IMR-90 (cell line): ENCODE measurements at places on chromosomes 4 and X.
A peak's percentile ranks its signal among the peaks of the same experiment; 100 is the strongest.

DNA sequence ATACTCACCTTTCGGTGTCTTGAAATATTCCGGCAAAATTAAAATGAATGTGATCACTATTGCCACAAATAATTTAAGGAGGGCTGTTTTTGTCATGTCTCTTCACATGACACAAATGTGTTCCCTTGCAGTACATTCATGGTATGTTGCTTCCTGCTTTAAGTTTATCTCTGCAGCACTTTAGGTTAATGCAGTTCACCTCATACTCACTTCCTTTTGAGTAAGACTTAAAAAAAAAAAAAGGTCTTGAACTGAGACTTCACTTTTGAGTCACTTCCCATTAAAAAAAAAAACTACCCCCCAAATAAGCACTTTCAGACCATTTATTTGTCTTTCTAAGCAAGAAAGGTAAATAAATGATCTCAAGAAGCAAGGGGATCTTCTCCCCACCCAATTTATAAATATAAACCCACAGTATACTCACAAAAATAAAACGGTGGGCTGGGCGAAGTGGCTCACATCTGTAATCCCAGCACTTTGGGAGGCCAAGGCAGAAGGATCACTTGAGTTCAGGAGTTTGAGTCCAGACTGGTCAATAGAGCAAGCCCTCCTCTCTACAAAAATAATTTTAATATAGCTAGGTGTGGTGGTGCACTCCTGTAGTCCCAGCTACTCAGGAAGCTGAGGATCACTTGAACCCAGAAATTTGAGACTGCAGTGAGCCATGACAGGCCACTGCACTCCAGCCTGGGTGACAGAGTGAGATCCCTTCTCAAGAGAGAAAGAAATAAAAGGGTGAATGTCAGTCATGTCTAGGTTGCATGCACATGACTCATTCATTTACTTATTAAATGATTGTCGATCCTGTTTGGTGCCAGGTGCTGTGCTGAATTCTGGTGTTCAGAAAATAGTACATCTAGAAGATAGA lies at the start of gene TMEM156:
Gene TMEM156 (minus strand): TSS at position 192 of the 868 bp plus-strand sequence. CDS start 96 bp downstream, at position 96.
- DNase-seq: peak; percentile 80

GRCh38 chr4:13706120-13706519 lies 78.6 kb upstream of the BOD1L1 start:
- DNase-seq: no peak

GRCh38 chr4:177517862-177518261 lies 75.6 kb upstream of the AGA start:
- DNase-seq: no peak

GRCh38 chrX:21658152-21658737 lies at the start of gene KLHL34:
KLHL34 (minus strand) TSS chrX:21658330; CDS start chrX:21657788, 542 bp downstream.
- DNase-seq: no peak

GRCh38 chrX:134622056-134622812 lies 36.0 kb downstream of the PLAC1 start:
- peak; percentile 89 for DNase-seq

GRCh38 chrX:19689170-19689779 lies 174.0 kb upstream of the MAP3K15 start:
- no peak for DNase-seq

DNA sequence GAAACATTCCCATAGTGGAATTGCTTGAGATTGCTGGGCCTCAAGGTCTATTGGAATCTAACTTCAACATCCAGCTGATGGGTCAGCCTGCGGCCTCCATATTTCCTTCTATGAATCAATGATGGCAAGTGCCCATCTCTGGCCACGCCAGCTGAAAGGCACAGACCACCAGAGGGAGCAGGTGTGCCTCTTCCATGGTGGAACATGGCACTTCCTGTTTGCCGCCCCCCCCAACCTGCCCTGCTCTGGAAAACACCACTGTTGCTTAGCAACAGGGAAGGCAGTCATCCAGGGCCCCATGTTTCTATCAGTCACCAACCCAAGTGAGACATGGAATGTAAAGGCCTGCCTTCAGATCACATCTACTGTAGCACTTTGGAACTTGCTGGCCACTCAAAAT lies 11.6 kb downstream of the PAGE4 start:
- DNase-seq: peak; percentile 35

DNA sequence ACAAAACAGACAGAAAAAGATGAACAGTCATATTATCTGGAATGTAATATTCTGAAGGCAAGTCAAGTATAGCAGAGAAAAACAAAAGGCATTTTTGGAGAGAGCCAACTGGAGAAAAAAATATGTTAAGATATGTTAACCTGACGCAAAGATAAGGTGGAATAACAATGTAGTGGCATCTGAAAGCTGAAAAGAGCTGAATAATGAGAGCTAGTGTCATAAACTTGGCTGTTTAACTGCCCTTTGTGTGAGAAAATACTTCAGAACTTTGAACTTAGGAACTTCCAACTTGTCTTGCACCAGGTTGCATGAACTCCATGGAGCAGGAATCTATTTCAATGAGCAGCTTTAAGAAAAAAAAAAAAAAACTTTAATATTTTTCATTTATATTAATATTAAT lies 32.9 kb downstream of the RAB33A start:
- no peak for DNase-seq

GRCh38 chrX:39650768-39651347 lies 446.9 kb downstream of the BCOR start:
- no peak for DNase-seq

GRCh38 chr4:53840643-53841042 lies 223.8 kb downstream of the CHIC2 start:
- peak; percentile 77 for DNase-seq

DNA sequence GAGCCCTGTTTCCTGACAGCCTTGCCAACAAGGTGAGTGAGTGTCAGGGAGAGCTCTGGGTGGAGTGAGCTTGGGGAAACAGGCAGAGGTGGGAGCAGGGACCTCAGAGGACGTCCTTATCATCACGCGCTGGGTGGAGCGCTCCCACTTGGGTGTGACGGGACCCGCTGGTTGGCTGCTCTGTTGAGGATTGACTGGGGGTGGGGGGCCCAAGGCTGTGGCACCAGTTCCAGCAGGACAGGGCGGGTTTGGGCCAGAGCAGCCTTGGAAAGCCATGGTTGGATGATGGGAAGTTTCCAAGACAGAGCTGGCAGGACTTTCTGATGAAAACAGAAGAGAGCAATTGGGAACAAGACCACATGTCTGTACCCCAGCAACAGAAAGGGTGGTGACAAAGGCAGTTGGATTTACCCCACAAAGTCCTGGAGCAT lies 3.0 kb upstream of the PCGF3 start:
- DNase-seq: no peak

DNA sequence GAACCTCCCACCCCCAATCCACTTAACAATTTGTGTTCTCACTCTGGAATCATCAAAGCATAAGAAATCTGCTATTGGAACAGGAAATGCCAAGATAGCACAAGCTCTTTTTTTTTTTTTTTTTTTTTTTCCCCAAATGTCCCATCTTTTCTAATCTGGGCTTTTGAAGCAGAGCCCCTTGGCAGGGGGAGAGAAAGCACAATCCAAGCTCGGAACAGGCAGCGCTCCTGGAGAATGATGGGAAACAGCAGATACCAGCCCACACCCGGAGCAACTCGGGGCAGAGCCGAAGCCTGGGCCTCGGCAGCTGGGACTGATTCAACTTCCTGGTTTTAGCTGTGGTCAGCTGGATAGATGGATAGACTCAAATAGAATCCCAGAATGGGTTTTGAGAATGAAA lies 235.1 kb downstream of the QDPR start:
- peak; percentile 53 for DNase-seq

GRCh38 chrX:124103966-124104365 lies 142.5 kb downstream of the STAG2 start:
- no peak for DNase-seq

- peak; percentile 75 for DNase-seq
These were observed 97.7 kb upstream of the ACSL4 start for GRCh38 chrX:109830704-109831206.

DNA sequence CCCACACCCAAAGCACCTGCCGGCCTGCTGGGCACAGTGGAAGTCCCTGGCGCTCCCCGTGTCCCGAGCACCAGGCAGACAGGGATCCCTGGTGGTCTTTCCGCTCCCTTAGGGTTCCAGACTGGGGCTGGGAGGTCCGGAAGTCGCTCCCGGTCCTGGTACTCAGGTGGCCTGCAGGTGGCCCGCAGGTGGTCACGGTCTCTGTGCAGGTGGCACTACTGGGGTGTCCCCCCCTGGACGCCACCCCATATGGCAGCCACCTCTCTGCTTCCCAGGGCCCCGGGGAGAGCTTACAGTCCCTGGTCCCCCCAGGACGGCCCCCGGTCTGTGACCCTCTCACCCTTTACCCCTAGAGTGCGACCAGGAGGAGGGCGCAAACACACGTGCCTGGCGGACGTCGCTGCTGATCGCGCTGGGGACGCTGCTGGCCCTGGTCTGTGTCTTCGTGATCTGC lies 13.6 kb downstream of the SLC25A6 start:
- no peak for DNase-seq

DNA sequence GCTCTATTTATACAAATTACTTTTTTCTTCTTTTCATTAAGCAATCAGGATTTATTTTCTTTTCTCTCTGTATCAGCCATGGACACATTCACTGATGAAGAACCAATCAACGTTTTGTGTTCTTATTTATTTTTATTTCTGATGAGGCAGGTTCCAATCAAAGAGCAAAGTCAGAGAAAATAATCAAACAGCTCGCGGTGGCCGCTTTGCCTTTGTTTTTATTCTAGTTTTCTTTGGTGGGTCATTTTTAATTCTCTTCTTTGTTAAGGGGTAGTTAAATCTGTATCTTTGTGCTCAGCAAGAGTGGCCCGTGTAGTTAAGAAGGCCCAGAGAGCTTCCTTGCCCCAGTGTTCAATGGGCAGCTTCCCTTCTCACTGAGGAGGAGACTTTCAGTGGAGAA lies 71.4 kb downstream of the FBXO8 start:
- no peak for DNase-seq

GRCh38 chr4:8648296-8648695 lies 55.7 kb downstream of the CPZ start:
- DNase-seq: no peak

- no peak for DNase-seq
These were observed 22.1 kb downstream of the STAP1 start for GRCh38 chr4:67580577-67580976.

DNA sequence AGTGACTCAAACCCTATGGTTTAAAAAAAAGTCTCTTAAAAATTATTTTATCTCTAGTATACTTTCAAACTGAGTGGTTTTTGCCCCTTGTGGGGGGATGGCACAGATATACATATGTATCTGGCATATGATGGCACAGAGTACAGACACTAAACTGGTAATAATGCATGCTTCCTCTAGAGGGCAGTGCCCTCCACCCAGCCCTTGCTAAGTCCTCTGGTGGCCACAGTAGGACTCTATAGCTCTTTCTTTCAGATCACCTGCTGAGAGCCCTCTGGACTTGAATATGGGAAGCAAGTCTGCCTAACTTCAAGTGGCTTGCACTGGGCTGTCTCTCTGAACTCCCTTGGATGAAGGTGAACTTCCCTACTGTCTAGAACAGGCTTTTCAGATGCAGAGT lies 66.3 kb downstream of the TSPAN7 start:
- peak; percentile 8 for DNase-seq

GRCh38 chr4:32544846-32545245 lies 1824.7 kb downstream of the PCDH7 start:
- DNase-seq: no peak

- DNase-seq: no peak
These were observed 1.8 kb downstream of the PROM1 start for GRCh38 chr4:16082041-16082425.

- DNase-seq: no peak
These were observed 4.7 kb downstream of the USP51 start for GRCh38 chrX:55484948-55485347.

GRCh38 chr4:112808001-112808400 lies 171.1 kb downstream of the LARP7 start:
- DNase-seq: no peak

GRCh38 chrX:37711991-37712390 lies 26.4 kb downstream of the XK start:
- DNase-seq: no peak
